ENCODE measurements at places on chromosomes 7 and 10. TPM values are rescaled to one million over a fixed set of nuclear protein-coding genes. Genes with fewer than 3 reads are reported as not detected.

FBXL13 gene
- total RNA-seq = 0.48 TPM

- DNase-seq = no peak
Observed at GRCh38 chr7:18550574-18550973, 55.0 kb downstream of the HDAC9 start.

DNA sequence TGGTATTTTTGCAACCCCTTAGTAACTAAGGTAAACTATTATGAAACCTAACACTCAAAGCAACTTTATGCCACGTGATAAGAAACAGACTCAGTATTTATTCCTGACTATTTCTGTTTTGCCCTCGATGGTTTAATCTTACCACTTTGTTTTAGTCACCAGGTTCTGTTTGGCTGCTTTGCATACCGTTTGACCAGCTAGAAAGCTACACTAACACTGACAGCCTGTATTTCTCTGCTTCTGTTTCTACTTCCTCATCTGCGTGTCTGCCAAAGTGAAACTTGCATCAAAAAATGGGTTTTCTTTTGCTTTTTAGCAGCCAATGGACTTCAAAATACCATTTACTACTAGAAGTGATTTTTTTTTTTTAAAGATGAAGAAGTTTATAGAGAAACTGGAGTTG is 802.5 kb downstream of the GRM8 start:
- DNase-seq = no peak

DNA sequence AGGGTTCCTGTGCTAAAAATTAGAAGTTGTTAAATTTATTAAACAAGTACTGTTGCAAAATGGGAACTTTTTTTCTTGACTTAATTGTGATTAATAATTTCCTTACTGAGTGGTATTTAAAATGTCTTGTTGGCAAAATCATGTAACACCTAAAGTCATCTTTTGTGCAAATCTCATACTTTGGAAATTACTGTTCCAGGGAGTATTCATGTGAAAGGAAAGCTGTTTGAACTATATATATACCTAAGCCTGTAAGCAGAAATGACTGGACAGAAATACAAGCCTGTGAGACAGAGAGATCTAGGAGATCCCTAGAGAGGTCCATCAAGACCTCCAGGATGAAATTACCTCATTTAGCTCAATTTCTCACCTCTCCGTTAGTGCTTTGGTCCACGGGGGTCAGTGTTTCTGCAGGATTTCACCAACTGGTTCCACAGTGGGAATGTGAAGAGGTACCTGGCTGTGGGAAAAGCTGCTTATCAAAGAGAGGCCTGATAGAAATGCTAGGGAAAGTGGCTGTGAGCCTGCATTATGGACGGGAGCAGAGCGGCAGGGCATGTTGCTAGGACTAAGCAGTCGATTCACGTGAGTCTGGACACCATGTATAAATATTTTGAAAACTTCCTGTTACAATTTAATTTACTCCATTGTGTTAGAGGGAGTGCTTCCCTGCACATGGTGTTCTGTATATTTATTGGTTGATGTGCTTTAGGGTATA is 7.9 kb downstream of the LUC7L2 start:
- DNase-seq = no peak

DNA sequence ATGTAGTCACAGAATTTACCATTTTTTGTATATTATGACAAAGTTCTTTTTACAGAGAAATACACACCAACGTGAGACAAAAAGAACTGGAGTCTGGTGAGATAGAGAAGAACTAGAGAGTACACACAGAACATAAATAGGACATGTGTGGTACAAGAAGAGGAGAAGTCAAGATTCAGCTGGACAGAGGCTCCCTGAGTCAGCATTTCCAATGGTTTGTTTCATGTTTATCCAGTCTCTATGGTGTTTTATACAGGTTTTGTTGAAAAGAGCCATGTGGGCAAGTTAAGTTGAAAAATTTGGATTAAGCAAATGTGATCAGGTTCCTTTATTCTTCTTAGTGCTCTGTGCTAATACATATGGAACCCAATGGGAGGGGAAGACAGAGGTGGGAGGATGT is 105.5 kb upstream of the AKR1E2 start:
- no peak for DNase-seq

GRCh38 chr7:81408728-81409127 is 361.1 kb downstream of the HGF start:
- DNase-seq = no peak

GRCh38 chr7:120799147-120799546 is 58.8 kb downstream of the TSPAN12 start:
- DNase-seq = no peak
